Stimulated activated CD4-positive, alpha-beta T cell treated with anti-CD3 and anti-CD28 coated beads, Interleukin-15, amount 100 ng/mL, for 1 hour (primary cell): ENCODE measurements at places on chromosomes 5 and 9.

DNA sequence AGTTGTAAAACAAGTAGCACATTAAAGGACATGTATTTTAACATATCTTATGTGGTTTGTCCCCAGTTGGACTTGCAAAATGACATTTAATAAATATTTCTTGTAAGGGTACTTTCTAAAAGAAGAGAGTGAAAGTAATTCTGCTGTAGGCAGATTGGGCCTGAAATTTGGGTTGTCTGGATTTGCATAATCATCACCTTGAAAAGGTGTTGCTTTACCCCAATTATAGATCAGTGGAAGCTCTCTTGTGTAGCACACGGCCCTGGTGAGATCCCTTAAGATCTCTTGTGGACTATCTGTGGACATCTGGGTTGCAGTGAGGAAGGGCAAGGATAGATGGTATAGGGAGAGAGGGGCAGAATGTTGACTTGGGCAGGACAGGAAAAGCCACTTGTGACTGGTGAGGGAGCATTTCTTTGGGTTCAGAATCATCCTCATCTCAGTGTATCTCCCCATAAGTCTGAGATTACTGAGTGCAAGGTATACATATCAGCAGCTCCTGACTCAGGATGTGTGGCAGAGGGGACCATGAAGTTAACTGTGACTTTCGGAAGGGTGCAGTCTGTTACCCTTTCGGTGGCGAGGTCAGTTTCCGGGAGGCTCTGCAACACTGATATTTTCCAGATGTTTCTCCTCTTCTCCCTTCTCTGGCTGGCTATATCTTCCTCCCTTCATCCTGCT lies 2.0 kb upstream of the TNFAIP8 start:
- DNase-seq = no peak

DNA sequence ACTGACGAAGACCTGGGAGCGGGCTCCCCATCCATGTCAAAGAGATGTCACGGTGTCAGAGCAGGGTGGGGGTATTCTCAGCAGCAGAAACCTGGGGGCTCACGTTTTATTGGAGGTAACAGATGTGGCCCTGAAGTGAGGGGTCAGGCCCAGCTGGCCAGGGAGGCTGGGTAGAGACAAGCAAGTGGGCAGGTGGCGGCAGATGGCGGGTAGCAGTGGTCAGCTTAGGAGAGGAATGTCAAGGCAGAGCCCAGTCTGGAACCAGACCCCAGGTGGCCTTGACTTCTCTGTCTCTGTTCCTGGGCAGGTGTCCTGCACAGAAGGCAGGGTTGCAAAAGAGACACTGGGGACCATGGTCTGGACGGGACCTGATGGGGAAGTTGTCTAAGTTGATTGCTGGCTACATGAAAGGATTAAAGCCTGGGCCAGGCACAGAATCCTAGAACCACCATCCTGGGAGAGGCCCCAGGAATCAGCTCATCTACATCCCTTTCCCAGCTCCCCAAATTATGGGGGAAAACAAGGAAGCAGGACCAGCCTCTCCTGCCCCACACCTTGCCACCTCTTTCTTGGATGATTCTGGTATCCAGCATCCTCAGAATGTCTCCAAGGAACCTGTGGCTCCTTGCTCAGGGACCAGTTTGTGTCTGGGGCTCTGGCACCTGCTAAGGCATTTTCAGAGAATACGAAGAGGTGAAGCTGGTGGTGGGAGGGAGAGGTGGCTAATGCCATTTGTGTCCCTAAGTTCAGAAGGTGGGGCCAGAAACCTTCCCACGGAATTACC lies 72.5 kb downstream of the AMBP start:
- DNase-seq = no peak

GRCh38 chr5:178292826-178293205 lies 60.2 kb upstream of the PHYKPL start:
- DNase-seq = no peak

GRCh38 chr5:113052041-113052795 lies 75.6 kb downstream of the DCP2 start:
- no peak for DNase-seq

GRCh38 chr9:133247632-133248031 lies 27.4 kb downstream of the ABO start:
- no peak for DNase-seq

DNA sequence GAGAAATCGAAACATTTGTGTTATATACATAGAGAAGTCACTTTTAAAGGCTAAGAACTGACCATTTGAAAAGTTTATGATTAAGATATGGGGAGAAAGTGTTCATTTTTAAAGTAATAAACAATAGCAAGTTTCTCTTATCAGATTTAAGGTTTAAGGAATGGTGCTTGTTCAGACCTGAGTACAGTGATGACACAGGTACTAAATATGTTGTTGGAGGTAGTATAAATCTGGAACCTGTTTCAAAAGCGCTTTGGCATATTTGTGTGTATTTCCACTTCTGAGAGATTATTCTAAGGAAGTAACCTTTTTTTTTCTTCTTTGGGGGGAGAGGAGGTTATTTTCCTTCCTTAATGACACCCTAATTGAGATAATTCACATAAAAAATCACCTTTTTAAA lies 18.4 kb downstream of the CDC42SE2 start:
- no peak for DNase-seq

GRCh38 chr9:89771205-89771604 lies 166.4 kb downstream of the GADD45G start:
- DNase-seq = no peak

GRCh38 chr5:102411-103043 lies 10.6 kb downstream of the PLEKHG4B start:
- no peak for DNase-seq

DNA sequence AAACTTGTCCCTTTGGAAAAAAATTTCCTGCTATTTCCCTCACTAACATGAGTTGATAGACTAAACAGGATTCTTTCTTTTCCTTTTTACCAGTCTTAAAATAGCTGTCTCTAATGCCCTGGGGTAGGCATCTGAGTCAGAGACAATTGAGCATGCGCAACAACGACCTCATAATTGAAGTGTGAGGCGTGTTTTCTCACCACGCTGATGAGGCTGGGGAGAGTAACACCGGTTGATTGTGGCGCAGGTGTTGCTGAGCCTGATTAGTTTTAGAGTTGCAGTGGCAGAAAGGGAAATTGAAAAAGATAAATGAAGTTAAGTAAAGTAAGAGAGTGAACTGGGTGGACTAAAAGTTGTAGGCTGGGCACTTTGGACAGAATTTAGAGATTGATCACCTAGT lies 213.7 kb downstream of the TLR4 start:
- no peak for DNase-seq

DNA sequence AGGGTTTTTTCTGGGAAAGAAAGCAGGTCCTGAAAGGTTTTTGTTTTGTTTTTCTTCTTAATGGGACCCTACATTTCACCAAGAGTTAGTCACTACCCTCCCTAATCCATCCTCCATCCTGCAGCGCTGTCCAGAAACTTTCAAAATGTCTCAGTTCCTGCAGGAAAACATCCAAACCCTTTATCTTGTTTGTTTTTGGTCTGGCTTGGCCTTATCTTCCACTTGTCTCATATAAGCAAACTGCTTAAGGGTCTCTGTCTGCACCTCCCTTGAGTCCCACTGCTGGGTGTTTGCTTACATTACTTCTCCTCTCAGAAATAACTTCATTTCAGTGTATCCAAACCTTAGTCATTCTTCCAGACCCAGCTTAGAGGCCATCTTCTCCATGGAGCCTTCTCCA lies 11.0 kb upstream of the TRAF1 start:
- DNase-seq = no peak

- DNase-seq = no peak
Measured at GRCh38 chr9:89179540-89179894, 899 bp upstream of the SHC3 start.

GRCh38 chr9:134474055-134474370 lies 147.8 kb downstream of the RXRA start:
- DNase-seq = no peak

DNA sequence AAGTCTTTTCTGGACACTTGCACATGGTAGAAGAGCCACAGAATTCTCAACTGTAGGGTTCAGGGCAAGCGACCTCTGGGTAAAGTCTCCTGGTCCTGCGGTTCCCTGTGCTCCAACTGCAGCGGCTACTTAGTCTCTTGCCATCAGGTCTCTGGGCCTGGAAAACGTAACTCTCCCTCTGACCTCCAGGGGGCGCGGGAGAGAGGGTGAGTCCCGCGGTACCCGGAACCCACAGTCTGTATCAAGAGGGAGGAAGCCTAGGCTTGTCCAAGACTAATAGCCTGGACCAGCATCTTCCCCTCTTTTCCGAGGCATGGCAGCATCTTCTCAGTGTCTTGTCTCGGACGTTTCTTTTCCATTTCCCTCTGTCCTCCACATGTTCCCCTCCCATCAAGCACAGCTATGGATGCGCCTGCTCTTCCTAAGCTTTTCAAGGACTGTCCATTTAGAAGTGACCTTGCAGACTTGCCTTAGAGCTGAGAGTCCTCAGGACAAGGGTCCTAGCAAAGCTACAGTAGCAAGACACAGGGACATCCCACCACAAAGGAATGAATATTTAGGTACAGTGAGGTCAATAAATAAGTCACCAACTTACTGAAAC lies 59.3 kb downstream of the FSTL4 start:
- no peak for DNase-seq

- DNase-seq = no peak
Measured at GRCh38 chr5:166724284-166724683, 1567.2 kb upstream of the WWC1 start.

GRCh38 chr9:124939944-124940343 lies 939 bp downstream of the GOLGA1 start:
- DNase-seq = no peak

DNA sequence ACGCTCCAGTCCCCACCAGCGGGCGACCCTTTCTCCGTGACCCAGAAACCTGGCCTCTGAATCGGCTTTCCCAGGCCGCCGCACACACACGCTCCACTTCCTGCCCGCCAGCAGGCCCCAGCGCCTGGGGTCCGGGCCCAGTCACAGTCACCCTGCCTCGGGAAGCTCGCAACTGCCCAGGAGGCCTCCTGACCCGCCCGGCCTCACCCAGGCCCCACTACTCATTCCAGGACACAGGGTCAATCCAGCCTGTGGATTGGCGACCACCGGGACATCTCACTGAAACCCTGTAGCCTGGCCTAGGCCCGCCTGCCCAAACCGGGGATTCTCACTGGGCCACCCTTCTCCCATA lies 2.7 kb upstream of the IRX4 start:
- no peak for DNase-seq

DNA sequence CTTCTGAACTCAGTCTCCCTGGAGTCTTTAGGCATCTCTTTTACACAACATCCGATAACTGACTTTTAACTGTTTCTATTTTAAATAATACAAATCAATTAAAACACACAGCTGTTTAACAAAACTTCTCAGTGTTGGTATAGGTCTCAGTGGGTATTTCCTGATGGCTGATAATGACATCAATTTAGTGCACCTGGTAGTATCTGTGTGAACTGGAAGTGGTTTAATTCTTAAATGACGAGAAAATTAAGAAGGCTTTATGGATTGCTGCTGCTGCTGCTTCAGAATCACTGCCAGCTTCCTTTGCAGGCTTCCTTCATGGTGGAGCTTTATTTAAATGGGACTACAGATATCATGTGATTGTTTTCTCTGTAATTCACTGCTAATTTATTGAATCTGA lies 92.3 kb downstream of the RPS23 start:
- DNase-seq = no peak

- DNase-seq = no peak
Measured at GRCh38 chr5:4374866-4375265, 765.3 kb upstream of the ADAMTS16 start.

DNA sequence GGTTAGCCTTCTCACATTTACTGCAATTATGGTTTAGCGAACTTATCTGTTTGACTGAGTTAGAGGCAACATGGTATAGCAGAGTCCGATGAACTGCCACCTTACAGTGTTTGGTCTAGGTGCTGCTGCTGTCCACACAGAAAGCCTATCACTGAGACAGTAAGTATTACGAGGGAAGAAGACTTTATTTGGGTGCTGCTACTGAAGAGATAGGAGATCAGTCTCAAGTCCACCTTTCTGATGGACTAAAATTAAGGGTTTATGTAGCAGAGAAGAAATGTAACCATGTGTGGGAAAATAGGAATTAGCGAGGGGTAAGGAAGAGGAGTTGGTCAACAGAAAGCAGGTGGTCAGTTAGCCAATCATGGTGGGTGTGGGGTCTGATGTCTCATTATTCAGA lies 109.7 kb downstream of the ZSWIM6 start:
- no peak for DNase-seq

- no peak for DNase-seq
Measured at GRCh38 chr5:1668141-1668721, 131.4 kb downstream of the MRPL36 start.

GRCh38 chr9:86794391-86795046 lies 152.8 kb downstream of the GAS1 start:
- no peak for DNase-seq

- no peak for DNase-seq
Measured at GRCh38 chr5:147617191-147617606, 107.3 kb upstream of the DPYSL3 start.

DNA sequence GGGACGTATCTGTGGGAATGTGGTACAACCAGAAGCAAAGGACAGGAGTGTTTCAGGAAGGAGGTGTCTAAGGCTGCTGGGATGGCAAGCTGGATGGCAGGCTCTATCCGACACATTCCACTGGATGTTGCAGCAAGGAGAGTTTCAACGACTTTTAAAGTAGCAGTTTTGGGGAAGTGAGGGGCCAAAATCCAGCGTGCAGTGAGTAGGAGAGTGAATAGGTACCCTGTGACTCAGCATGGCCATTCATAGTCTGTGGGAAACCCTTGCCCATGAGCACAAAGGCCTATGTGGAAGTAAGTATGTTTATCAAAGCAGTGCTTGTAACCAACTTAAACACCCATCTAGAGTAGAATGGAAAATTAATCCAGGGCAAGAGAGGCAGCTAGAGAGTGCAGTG lies 664.7 kb downstream of the ACTL7B start:
- no peak for DNase-seq

DNA sequence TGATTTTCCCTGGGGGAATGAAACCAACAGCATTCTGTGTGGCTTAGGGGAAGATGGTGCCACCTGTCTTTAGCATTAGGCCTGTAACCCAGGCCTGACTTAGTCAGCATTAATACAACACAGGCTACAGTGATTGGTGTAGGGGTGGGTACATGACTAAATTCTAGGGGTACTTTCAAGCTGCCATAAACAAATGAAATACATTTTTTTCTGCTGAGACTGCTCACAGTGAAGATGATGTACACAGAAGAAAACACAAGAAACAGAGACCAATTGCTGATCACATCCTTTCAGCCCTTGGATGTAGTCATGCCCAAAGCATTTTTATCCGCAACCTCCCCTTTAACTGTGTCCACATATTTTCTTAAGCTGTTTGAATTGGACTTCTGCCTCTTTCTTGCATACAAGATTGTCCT lies 527.2 kb downstream of the KCTD16 start:
- DNase-seq = no peak

DNA sequence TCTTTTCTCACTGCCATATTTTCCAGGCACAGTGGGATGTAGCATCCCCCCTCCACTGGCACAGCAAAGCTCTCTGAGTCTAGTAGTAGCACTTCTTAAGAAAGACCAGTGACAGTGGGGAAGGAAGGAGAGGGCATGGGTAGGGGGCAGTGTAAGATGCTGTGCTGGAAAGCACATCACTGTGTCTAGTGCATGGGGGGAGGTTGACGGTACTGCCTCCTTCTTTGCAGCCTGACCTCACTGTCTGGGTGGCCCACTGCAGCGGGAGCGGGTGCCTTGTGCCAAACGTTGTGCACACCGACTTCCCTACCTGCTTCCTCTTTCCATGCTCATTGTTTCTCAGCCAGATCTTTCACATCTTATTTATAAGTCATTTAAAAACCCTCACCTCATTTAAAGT lies 91.8 kb downstream of the PDE8B start:
- no peak for DNase-seq
